ENCODE measurements at places on chromosomes 2 and 18.

GRCh38 chr18:10508591-10508990 lies 17.2 kb upstream of the NAPG start:
- DNase-seq, result no peak

- DNase-seq, result no peak
Measured at GRCh38 chr2:20488782-20489181, 41.9 kb downstream of the RHOB start.

DNA sequence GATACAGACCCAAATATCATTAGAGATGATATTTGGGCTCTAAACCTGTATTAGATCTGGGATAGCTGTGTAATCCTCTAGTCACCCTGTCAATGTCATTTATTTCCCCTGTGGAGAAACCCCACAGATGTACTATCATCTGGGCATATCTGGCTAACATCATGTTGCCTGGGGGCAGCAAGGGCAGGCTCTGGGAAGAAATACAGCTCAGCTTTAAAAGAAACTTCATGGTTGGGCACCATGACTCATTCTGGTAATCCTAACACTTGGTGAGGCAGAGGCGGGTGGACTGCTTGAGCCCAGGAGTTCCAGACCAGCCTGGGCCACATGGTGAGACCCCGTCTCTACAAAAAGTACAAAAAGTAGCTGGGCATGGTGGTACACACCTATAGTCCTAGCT lies 282.5 kb downstream of the SLC8A1 start:
- DNase-seq, result no peak

GRCh38 chr2:139078376-139078775 lies 298.2 kb upstream of the NXPH2 start:
- DNase-seq, result no peak

GRCh38 chr2:156704617-156705016 lies 268.4 kb downstream of the GPD2 start:
- DNase-seq, result no peak
